Stimulated activated naive CD8-positive, alpha-beta T cell treated with anti-CD3 and anti-CD28 coated beads, Interleukin-15, Interleukin-2, amounts not matched to agents 100 U/mL and 50 U/mL, for 24 hours (primary cell): ENCODE measurements at places on chromosomes 5 and 9.

DNA sequence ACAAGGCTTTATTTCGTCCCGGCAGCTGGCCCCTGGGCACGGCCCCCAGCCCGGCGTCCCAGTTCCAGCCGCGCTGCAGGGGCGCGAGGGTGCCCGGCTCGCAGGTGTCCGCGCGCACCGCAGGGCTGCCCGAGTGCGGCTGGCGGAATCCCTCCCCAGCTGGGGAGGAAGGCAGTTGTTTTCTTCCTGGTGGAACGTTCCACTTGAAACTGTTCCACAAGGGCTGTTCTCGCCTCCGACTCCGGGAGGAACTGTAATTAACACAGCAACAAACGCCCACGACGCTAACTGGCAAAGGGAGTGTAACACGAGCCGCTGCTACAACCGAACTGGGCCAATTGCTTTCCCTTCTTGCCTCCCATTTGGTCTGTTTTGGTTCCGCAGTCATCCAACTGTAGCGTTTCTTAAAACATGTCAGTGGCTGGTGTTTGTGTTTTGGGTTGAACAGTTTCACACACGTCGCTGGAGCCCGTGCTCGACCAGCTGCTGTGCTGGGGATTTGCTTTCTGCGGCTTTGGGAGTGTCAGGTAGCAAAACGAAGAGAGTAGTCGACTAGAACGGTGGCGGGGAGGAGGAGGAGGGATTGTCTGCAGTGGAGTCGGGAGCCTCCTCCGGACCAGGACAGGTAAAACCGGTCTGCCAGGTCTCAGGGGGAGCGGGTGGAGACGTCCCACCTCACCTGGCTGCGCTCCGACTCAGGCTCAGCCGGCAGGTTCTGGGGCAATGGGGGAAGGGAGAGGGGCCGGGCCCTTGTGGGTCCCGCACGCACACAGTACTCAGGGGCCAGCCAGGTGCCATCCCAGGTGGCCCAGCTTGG is 131.6 kb upstream of the NIPBL start:
- peak; percentile 49 for DNase-seq

DNA sequence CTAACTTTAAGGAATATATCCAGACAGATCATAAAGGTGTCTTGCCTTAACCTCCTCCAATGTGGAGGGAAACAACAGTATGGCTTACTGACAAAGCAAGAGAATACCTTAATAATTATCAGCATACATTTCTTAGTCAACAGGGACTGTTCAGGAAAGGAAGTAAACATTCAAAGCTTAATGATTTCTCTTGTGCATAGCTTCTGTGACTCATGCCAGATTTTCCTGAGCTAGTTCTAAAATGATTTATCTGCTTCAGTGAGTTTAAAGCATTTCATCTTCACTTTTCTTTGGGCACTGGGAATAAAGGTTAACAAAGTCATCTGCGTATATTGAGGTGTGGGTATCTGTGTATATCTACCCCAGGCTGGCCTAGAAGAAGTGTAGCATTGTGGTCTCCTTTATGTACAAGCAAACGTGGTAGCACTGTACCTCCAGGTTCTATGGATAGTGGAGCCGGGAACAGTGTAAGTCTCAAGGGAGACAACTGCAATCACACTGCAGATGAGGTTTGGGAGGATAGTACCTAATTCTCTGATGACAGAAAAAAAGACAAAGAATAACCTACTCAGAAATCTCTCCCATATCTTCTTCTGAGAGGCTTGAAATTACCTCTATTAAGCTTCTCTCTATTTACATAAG is 284.1 kb downstream of the HCN1 start:
- DNase-seq, result no peak

- no peak for DNase-seq
Measured at GRCh38 chr5:159887050-159887449, 29.2 kb upstream of the ADRA1B start.

DNA sequence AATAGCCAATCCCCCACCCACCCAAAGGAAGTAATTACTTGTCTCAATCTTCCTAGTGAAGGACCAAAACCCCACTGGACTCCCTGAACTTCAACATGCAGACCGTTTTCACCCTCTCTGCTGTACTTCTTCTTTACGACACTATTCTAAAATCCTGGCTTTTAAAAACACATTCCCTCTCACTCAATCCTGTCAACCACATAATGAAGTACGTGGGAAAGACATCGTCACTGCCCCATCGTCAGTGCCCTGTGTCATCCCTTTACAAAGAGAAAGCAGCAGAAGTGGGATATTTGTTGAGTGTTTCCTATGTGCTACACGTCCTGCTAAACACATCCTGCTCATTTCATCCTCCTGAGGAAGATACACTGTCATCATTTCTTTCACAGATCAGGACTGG is 54.2 kb downstream of the MAPKAP1 start:
- no peak for DNase-seq

DNA sequence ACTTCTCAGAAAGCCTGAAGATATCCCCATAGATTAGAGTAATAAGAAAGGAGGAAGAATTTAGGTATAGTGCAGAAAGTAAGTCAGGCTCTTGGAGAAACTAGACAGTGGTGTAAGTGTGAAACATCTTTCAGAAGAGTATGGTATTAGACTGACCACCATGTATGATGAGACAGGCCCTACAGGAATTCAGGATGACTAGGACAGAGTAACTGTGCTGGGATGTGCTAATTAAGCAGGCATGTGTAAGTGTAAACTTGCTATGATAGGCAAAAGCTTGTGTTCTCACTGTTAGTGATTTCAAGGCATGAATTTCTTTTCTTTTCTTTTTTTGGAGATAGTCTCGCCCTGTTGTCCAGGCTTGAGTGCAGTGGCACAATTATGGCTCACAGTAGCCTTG is 70.8 kb downstream of the RAB24 start:
- no peak for DNase-seq

- no peak for DNase-seq
Measured at GRCh38 chr5:93279296-93279963, 301.6 kb downstream of the NR2F1-AS1 start.
